ENCODE measurements at places on chromosomes 7 and 10.

DNA sequence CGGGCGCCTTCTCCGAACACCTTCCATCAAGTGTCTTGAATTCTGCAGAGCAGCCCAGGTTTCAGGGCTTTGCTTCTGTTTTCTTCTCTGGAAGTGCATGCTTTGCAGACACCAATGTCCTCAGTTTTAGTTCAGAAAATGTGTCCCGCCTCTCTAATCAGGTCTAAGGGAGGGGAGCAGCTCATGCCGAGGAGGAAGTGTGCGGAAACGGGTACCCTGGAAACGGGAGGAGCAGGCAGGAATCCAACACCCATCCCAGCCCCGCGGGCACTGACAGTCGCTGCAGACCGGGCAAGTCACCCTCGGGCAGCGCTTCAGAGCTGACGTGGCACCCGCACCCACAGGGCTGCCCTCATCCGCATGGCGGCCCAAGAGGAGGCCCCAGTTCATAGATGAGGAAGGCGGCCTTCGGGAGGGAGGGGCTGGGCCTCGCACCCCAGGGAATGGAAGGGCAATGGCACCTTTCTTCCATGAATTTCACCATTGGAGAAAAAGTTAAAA, 338.7 kb downstream of the DNAJB6 start:
- no peak for DNase-seq

DNA sequence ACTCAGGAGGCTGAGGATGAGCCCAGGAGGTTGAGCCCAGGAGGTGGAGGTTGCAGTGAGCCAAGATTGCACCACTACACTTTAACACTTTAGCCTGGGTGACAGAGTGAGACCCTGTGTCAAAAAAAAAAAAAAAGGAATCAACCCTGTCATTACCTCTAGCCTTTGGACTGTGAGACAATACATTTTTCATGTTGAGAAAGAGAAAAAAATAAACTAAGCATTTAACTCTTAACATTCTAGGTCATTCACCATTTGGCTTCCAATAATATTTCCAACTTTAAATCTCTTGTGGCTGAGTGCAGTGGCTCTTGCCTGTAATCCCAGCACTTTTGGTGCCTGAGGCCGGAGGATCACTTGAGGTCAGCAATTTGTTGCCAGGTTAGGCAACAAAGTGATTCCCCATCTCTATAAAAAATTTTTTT, 41.9 kb upstream of the TPST1 start:
- DNase-seq = no peak

GRCh38 chr7:1422512-1423263, 36.6 kb downstream of the MICALL2 start:
- DNase-seq = no peak

- DNase-seq = no peak
Observed at GRCh38 chr7:84196084-84196503, 1.5 kb upstream of the SEMA3A start.

DNA sequence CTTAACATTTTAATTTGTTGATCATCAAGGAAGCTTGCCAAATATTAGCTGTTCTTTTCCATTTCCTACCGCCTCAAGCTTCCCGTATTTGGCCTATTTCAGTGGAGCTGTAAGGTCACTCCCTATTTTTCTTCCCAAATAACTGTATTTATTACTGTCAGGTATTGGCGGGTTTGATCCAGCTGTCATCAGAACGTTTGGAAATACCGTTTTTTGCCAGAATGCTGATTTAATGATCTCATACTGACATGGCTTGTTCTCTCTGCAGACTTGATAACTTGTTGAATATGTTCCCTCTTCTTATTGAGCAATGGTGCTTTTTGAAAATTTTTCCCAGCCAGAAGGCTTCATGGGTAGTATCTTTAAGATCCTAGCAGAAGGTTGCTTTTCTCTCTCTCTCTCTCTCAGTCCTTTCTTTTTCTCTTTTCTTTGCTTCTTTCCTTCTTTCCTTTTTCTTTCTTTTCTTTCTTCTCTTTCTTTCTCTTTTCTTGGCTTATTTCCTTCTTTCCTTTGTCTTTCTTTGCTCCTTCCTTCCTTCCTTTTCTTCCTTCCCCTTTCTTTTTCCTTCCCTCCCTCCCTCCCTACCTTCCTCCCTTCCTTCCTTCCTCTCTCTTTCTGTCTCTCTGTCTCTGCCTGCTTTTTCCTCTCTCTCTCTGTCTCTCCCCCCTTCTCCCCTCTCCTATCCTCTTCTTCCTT, 42.1 kb downstream of the CUX1 start:
- no peak for DNase-seq

GRCh38 chr10:97708976-97709946, 4.3 kb upstream of the MARVELD1 start:
- peak; percentile 20 for DNase-seq
